ENCODE measurements at places on chromosomes 12 and 14.

GRCh38 chr12:40142001-40142744 is 36.3 kb upstream of the SLC2A13 start:
- no peak for DNase-seq

- DNase-seq: no peak
These were observed 10.9 kb downstream of the RTL1 start for GRCh38 chr14:100892496-100893227.

- no peak for DNase-seq
These were observed 233.8 kb downstream of the SSPN start for GRCh38 chr12:26429070-26429691.

GRCh38 chr12:76085520-76085868 is 1.0 kb upstream of the NAP1L1 start:
- no peak for DNase-seq

GRCh38 chr14:93592786-93593185 is 162.0 kb downstream of the UNC79 start:
- no peak for DNase-seq

DNA sequence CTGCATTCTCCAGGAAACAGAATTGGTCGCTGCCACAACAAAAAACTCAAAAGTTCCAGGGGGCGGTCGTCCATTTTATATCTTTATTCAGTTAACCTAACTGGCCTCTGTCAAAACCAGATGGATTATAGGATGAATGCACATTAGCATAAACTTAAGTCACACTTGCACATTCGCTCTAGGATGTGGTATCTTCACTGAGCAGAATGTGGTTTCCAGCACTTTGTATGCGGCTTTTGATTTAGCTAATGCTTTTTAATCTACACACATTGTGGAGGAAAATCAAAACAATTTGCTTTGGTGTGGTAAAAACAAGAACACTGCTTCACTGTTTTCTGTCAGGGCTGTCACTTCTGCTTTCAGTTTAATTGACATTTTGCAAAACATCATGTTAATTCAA is 4.5 kb downstream of the TAS2R50 start:
- no peak for DNase-seq

DNA sequence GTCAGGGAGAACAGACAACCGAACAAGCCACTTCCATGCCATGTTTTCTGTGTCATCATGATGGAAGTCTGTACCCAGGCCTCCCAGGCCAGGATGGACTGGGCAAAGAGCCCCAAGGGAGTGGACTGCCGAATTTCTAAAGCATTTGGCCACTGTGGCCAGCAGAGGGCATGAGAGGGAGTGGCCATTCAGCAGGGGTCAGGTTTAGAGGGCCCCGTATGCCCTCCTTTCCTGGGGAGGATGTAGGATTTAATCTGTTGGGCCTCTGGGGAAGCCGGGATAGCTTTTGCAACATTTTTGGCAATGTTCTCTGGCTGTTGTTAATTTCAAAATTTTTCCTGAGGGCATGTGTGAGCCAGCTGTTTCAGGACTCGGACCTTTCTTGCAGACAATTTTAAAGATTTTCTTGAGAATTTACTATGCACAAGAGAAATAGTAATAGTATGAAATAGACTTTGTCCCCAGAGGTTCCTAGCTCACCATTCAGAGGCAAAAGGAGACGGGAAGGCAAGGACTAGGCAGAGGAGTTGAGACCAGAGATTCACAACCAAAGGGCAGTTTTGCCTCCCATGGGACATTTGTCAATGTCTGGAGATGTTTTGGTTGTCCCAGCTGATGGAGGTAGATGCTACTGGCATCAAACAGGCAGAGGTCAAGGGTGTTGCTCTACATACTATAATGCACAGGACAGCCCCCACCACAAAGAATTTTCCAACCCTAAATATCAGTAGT is 18.0 kb downstream of the ACACB start:
- no peak for DNase-seq

DNA sequence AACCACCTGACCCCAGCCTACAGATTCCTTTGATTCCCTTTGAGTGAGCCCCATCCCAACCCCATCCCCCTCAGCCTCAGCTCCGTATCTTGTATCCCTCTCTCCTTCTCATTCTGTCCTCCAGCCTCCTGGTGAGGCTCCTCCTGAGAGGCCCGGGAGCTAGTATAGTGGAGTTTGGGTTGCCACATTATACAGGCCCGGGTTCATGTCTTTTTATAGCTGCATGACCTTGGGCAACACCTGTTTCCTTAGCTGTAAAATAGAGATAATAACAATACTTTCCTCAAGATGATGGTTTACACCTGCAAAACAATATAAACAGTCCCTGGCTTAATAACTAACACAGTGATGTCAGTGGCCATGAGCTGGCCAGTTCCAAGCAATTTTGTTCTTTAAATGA is 89.8 kb downstream of the STAB2 start:
- no peak for DNase-seq

DNA sequence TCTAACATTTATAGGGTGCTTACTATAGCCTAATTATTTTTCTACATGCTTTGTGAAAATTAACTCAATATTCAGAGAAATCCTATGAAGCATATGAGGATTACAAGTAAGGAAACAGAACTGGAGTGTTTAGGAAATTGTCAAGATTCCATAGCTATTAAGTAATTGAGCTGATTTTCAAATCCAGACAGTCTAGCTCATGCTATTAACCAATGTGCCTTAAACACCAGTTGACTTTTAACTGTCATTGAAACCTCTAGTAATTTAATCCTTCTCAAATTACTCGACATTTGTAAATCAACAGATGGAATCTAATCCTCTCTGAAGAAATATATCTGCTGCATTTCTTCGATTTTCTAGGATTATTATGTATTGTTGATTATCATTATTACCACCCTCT is 488.9 kb downstream of the MDGA2 start:
- peak; percentile 29 for DNase-seq

DNA sequence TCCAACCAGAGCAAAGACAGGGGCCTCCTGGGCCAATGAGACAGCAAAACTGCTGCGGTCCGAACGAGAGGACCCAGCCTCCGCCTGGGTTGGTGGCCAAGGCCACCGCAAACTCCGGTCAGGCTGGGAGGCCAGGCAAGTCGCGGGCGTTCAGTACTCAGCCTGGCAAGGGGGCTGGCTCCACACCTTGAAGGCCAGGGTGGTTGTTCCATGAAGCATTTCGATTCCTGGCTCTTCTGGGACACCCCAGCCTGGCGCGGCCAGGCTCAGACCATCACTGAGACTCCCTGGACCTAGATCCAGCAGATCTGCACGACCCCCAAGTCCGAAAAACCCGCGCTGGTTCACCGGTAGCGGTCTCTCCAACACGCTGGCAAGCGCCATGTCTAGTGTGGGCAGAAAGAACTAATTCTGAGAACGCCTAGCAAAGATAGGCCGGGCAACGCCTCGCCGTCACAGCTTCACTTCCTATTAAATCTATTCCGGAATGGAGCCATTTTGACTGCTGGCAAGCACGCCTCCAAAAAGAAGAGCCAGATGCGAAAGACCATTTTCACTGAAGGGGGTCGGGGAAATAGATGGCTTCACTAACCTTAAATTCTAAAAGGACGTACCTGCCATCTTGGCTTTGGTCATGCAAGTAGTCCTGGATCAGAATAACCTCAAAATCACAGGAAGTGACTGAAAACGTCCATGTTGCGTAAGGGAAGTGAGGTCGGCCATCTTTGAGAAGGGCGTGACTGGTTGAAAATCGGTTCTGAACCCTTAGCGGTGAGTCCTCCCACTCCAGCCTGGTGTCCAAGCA is at the start of gene PSMB5:
PSMB5 (minus strand) TSS at position 403 of the 805 bp plus-strand sequence; CDS start at position 384, 19 bp downstream.
- peak; percentile 82 for DNase-seq

DNA sequence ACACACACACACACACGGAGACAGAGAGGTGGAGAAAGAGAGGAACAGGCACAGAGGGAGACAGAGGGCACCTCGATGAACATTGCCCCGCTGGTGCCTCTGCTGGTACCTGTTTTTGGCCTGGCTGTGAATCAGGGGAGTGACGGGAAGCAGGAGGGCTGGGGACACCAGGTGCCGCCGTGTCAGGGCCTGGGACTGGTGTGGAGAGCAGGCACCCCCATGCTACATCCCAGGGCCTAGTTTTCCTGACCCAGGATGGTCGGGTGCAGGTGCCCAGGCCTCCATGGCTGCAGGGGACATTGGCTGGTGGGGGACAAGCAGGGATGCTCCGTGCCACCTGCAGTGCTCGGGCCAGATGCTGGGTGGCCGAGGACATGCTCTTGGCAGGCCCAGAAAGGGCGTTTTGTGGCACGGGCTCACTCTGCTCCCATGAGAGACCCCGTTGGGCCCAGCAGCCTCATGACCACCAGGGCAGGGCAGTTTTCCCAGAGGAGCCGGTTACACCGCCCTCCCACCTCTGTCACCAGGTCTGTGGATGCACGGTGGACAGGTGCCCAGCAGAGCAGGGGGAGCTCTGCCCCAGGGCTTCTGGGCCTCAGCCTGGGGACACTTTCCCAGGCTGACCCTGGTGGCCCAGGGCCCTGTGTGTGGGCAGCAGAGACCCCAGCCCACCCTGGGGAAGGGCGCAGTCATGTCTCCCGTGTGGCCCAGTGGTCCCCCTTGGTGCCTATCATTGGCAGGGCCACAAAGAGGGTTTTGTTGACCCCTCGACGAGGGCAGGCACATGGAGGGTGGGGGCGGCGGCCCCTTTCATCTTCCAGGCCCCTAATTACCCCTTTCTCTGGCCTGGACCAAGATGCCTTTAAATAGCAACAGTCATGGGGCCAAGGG is 207.5 kb upstream of the RTL1 start:
- no peak for DNase-seq

Data from fibroblast of skin of left biceps (primary cell).